ENCODE measurements at places on chromosomes 5 and 9.
A peak's percentile ranks its signal among the peaks of the same experiment; 100 is the strongest.

DNA sequence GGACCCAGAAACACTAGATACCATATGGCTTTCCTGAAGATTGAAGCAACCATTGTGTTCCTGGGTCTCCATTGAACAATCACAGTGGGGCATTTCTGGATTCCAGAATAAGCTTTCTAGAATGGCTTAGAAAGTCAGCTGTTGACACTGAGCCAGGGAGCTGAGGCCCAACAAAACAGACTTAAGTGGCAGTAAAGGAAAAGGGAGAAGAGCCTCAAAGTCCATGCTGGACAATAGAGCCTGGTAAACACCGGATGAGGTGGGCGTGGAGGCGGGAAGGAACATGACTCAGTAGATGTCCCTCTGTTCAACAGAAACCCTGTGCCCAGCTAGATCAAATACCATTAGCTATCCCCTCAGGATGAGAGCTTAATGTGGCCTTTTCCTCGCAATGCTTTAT, 14.8 kb downstream of the SPARC start:
- DNase-seq = no peak

- DNase-seq = no peak
Measured at GRCh38 chr9:72982146-72982799, 29.4 kb upstream of the ALDH1A1 start.

DNA sequence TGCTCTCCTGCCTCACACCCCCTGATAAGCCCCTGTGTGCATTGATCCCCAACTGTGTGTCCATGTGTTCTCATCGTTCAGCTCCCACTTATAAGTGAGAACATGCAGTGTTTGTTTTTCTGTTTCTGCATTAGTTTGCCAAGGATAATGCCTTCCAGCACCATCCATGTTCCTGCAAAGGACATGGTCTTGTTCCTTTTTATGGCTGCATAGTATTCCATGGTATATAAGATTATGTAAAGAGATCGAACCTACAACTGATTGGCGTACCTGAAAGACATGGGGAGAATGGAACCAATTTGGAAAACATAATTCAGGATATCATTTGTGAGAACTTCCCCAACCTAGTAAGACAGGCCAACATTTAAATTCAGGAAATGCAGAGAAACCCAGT, 32.4 kb downstream of the ANKRD33B start:
- no peak for DNase-seq

DNA sequence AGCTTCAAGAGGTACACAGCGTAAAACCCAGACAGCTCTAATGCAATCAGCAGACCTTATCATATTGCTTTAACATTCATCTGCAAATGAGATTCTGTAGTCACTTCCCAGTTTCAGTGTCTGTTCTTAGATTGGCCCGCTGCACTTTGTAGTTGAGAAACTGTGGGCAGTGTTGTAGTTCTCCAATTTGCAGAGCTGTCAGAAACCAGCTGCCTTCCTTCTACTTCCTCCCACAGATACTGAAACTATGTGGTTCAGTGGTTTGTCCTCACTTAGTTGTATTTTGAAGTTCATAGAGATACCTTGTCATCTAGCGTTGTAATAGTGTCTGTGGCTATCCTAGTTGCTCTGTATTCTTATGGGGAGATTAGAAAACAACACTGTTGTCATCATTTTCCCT, 39.6 kb upstream of the TRIM36 start:
- DNase-seq = peak; percentile 38

DNA sequence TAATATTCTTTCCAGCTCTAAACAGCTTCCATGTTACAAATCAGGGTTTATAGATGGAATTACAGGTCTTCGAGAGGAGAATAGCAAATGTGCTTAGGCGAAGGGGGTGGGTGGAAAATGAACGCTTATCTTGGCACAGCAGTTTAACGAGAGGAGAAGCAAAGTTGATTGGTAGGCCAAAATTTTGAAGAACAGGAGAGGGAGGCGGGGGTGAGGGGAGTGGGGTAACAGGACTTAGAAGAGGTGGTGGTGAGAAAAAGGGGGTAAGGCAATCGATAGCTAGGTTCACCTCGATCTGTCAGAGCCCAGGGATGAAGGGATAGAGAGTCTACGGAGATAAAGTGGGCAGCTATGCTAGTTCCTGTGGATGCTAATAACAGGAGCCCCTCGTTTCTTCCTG, 764 bp downstream of the ANKRA2 start:
- peak; percentile 81 for DNase-seq

Measured in hematopoietic multipotent progenitor cell treated with erythropoietin and hydrocortisone succinate and interleukin-3 and kit ligand, for 8 days (in vitro differentiated cells).